Adipocyte (in vitro differentiated cells): ENCODE measurements at places on chromosomes 3 and 15.

DNA sequence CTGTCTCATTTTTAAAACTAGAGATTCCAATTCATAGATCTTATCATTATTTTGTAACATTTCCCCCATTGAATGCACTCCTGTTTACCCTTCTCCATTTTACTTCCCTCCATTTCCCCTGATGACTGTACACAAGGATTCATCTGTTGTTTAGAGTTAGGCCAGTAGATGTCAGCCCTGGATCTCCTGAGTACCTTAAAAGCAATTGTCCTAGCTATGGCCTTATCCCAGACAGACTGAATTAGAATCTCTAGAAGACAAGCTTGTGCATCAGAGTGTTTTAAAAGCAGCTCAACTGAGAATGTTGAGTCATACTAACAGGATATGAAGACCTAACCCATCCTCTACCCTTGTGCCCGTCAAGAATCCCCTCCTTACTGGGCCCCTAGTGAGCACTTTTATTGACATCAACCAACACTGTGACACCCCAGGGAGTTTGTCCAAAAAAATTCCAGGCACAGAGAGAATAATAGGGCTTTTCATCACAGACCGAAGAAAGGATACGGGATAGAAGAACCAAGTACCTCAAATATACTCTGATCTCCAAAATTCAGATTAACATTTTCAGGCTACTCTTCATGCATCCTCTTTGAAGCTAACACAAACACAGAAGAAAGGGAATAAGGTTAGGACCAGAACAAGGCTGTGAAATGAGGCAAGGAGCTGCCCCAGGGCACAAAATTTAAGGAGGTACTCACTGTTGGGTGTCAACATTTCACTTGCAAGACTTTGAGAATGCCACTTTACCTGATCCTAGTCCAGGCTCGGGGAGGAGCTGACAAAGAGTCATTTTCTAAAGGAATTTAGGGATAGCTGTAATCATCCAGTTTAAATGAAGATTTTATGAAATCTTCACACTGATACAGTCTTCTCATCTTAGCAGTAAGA, 17.1 kb downstream of the ZBED2 start:
- peak; percentile 81 for DNase-seq

DNA sequence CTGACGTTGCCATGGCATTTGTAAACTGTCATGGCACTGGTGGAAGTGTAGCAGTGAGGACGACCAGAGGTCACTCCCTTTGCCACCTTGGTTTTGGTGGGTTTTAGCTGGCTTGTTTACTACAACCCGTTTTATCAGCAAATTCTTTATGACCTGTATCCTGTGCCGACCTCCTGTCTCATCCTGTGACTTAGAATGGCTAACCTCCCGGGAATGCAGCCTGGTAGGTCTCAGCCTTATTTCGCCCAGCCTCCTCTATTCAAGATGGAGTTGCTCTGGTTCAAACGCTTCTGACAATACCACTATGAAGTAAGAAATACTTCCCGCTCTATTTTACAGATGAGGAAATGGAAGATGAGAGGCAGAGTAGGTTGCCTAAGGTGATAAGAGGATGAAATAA, 16.6 kb downstream of the PAQR9 start:
- DNase-seq = no peak

DNA sequence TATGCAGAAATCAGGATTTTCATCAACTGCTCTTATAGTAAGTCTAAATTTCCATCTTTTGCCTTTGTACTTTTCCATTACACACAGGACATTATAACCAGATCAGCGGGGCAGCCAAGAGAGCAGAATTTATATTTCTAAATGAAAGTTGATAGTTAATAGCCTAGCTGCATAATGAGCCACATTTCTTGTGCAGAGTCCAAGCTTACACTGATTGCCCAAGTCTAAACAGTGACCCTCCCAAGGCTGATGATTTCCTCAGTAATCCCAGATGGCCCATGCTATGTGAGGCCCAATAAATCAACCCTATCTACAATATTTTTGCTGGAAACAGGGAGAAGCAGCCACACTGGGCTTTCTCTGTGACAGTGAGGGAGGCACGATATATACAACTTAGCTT, 475.8 kb upstream of the KCNMB2 start:
- peak; percentile 80 for DNase-seq

- peak; percentile 23 for DNase-seq
Measured at GRCh38 chr3:119403201-119403600, 60.2 kb downstream of the TMEM39A start.

- DNase-seq = no peak
Measured at GRCh38 chr3:39515681-39516441, 48.4 kb downstream of the MOBP start.

DNA sequence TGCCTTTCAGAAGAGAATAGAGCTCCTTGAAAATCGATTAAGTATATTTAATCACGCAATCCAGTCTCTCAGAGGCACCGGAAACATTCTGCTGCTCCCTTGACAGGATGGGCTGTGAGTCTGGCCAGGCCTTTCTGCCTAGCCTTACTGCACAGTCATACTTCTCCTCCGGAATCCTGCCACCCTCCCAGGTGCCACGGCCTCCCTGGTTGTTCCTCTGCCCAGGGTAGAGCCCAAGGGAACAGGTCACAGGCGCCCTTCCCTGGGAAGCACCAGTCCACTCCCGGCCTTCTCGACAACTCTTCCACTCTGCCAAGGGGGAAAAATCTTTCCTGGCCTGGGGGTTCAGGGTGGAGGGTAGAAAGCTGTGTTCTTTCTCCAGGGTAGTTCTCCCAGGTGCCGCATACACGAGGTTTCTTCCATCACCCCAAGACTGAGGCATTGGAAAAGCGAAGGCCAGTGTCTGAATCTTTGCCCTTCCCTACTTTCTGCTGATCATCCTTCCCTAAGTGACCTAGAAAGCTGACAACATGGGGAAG, 17.4 kb upstream of the SYNM start:
- DNase-seq = no peak

GRCh38 chr3:36776436-36776835, 12.1 kb upstream of the DCLK3 start:
- peak; percentile 11 for DNase-seq

DNA sequence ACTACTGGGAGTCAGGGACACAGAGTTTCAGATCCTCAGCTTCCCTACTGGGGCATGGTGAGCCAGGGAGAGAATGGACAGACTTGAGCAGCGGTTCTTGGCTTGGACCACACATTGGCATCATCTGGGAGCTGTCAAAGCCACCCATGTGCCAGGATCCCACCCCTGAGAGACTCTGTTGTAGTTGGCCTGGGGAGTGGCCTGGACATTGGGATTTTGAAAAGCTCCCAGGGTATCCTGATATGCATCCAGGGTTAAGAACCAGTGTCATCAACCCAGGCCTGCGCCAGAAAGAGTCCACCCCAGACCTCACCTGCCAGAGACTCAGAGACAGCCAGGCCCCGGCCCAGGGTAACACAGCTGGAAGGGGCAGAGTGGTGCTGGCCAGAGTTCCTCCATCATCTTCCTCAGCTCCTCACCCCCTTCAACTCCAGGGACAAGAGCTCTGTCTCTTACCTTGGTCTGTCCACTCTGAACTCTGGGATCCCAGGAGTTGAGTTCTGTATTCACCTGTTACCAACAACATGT, 33.0 kb upstream of the CHRNB4 start:
- no peak for DNase-seq
